HCT116 (cell line): ENCODE measurements at places on chromosomes 12 and 14. TPM values are rescaled to one million over a fixed set of nuclear protein-coding genes. Genes with fewer than 3 reads are reported as not detected.

The A2M gene
- total RNA-seq: 3.0 TPM

The KRT2 gene
- total RNA-seq: not detected

The KLRC3 gene
- 1.8 TPM for total RNA-seq

The RAPGEF3 gene
- 1.8 TPM for total RNA-seq

The TRIM9 gene
- total RNA-seq: 4.6 TPM

The RESF1 gene
- 64.7 TPM for total RNA-seq

The ST8SIA1 gene
- not detected for total RNA-seq

The TPH2 gene
- not detected for total RNA-seq

The RBP5 gene
- total RNA-seq: 0.22 TPM

The CARMIL3 gene
- 0.71 TPM for total RNA-seq

The HOXC4 gene
- 1.5 TPM for total RNA-seq

The SLC6A13 gene
- total RNA-seq: 0.39 TPM

The FSCB gene
- total RNA-seq: not detected

The LRRK2 gene
- 0.20 TPM for total RNA-seq

The TSPAN9 gene
- total RNA-seq: 13.2 TPM

The TAS2R14 gene
- 1.9 TPM for total RNA-seq

The ETFBKMT gene
- total RNA-seq: 1.7 TPM

The FRMD6 gene
- 11.4 TPM for total RNA-seq

The MAPKAPK5 gene
- total RNA-seq: 57.9 TPM

The HOTAIR gene
- 0.25 TPM for total RNA-seq

The SLC8A3 gene
- total RNA-seq: not detected

The TBX3 gene
- total RNA-seq: 12.8 TPM

The EMP1 gene
- 110 TPM for total RNA-seq

The TSPAN8 gene
- total RNA-seq: 0.76 TPM

The COQ5 gene
- 34.1 TPM for total RNA-seq

The JPH4 gene
- total RNA-seq: 0.15 TPM

The HHIPL1 gene
- total RNA-seq: not detected

The KLRD1 gene
- total RNA-seq: 0.27 TPM

The DLGAP5 gene
- total RNA-seq: 72.8 TPM

The FOXN4 gene
- 0.52 TPM for total RNA-seq

The ALDH1L2 gene
- 1.5 TPM for total RNA-seq

The CEBPE gene
- not detected for total RNA-seq

The TMTC1 gene
- 2.0 TPM for total RNA-seq

The NDUFA12 gene
- 79.7 TPM for total RNA-seq

The CLEC1B gene
- total RNA-seq: not detected

The C12orf60 gene
- total RNA-seq: 3.5 TPM

The KRT71 gene
- not detected for total RNA-seq

The SSTR1 gene
- total RNA-seq: not detected
